SJCRH30 (cell line): ENCODE measurements at places on chromosomes 13 and 19.

DNA sequence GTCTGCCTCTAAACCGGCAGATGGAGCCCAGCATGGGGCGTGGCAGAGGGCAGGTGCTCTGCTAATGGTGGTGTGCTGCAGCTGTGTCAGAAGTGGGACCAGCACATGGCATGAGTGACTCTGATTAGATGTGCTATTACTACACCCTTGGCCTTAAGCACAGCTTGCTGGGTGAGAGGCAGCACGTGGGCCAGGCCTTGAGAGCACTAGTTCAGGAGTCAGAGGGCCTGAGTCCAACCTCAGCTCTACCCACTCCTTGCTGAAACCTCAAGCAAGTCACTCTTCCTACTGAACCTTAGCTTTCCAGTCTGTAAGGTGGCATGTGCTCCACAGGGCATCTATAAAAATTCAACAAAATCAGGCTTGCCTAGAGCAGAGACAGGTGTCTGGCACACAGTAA lies 22.7 kb downstream of the AKT2 start:
- no peak for DNase-seq

GRCh38 chr19:33448159-33448516 lies 73.5 kb downstream of the PEPD start:
- no peak for DNase-seq

GRCh38 chr19:48795685-48796070 lies 15.2 kb downstream of the BCAT2 start:
- no peak for DNase-seq

DNA sequence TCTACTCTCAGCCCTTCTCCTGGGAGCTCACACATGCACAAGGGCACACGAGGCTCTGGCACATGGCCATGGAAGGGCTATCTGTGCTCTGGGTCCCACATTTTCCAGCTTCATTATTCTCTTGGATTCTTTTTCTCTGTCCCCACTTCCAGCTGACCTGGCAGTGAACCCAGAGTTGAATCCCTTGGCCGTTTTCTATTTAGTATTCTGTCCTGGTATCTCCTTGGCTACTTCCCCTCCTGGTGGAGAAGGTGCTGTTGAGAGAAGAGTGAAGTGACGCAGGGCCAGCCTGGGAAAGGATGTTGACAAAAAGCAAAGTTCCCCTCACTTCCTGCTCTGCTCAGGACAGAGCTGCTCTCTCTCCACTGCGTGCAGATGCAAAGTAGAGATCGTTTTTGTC lies 303.1 kb downstream of the IRS2 start:
- DNase-seq: no peak

GRCh38 chr13:100339411-100339940 lies 249.1 kb downstream of the GGACT start:
- DNase-seq: no peak

DNA sequence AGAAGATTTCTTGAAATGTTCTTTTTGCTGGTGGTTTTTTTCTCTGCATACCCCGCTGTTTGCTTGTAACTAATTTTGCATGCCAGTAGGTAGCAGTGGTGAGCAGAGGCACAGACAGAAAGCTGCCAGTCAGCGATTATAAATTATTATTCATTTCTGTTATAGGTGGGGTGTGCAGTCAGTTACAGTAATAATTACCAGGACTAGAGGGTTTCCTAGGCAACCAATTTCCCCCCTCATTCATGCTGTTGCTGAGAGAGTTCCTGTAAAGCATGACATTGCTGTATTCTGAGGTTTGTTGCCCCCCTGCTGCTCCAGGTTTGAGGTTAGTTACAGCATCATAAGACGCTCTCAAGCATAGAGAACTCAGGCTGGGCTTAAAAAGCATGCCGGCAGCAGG lies 104.5 kb downstream of the URI1 start:
- DNase-seq: no peak

DNA sequence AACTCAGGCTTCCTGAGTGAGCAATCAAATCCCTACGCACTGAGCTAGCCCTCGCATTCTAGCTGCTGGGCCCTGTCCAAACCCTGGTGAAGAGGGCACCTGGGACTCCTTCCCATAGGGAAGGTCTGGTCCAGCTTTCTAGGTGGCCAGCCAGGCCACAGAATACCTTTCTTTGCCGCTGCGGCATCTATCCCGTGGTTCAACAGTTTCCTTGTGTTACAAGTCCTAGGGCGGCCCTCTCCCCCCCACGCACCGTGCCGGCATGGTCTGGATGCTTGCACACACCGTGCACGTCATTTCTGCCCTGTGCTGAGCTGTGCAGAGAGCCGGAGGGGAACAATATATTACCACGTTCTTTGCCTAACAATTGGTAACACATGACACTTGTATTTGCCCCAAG lies 164.6 kb upstream of the TSHZ3 start:
- DNase-seq: no peak

DNA sequence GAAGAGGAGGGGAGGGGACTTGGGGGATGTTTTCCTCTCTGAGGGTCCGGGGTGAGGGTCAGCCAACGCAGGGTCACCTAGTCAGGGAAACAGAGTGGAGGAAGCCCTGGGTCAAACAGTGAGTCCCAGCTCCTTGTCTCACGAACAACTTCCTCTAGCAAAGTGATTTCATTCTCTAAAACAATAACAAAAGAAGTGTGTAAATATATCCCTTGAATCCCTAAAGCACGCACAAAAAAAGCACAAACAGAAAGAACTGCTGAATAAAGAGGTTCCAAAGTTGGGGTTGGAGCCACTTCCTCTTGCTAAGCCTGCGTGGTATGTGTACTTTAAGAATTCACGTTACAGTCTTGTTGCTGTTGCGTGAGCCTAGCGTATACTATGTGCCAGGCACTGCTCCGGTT lies 1.5 kb upstream of the C5AR2 start:
- no peak for DNase-seq

DNA sequence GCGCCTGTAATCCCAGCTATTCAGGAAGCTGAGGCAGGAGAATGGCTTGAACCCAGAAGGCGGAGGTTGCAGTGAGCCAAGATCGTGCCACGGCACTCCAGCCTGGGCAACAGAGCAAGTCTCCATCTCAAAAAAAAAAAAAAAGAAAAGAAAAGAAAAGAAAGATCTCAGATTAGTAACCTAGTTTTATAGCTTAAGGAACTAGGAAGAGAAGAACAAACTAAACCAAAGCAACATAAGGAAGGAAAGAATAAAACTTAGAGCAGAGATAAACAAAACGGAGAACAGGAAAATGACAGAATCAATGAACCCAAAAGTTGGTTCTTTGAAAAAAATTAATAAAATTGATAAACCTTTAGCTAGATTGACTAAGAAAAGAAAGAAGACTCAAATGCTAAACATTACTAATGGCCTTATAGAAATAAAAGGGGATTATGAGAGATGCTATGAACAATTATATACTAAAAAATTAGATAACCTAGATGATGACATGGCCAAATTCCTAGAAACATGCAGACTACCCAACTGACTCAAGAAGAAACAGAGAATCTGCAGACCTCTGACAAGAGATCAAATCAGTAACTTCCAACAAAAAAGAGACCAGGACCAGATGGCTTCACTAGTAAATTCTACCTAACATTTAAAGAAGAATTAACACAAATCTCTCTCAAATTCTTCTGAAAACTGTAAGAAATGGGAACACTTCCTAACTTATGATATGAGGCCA lies 68.2 kb downstream of the CDADC1 start:
- DNase-seq: no peak

GRCh38 chr19:45640849-45641273 lies 1.7 kb upstream of the EML2 start:
- no peak for DNase-seq

DNA sequence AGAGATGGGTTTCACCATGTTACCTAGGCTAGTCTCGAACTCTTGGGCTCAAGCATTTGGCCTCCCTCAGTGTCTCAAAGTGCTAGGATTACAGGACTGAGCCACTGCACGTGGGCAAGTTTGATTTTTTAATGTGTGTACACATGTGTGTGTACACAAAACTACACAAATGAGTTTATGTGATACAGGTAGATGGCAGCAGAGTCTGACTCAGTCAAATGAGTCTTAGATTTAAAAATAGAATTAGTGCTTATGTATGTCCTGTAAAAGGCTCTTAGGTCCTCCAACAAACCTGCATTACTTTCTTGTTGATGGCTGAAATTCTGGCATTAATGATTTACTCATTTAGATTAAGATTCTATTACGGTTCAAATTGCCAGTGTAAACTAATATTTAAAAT lies 293.7 kb downstream of the PCDH17 start:
- DNase-seq: no peak
